Stimulated activated CD4-positive, alpha-beta T cell treated with anti-CD3 and anti-CD28 coated beads, Interleukin-1b, Interleukin-23, amount 100 ng/mL, for 48 hours (primary cell): ENCODE measurements at places on chromosomes 3 and 15.

DNA sequence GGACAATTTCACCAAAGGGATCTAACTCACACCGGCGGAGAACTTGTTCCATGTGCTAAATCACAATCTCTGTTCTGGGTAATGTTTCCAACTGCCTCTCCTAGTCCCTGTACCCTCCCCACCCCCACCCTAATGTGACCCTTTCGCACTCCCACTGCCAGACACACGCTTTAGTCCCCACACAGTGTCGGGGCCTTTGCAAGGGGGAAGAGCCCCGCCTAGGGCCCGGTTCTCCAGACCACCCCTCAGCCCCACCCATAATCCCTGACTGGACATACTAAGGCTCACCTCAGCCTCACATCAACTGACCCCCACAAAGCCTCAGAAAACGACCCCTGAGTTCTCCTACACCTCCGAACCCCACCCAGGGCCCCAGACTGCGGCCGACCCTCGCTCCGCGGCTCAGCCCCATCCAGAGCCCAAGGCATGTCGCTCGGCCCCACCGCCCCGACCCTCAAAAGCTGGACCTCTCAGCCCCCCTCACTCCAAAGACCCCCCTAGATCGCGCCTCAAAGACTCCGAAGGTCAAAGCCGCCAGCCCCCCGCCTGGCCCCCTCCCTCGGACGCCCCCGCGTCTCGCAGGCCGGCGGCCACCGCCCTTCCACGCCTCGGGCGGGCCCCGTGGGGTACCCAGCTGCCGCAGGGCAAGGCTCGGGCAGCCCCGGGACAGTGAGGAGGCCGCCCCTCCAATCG is 72.0 kb upstream of the MAP4 start:
- DNase-seq, result no peak

DNA sequence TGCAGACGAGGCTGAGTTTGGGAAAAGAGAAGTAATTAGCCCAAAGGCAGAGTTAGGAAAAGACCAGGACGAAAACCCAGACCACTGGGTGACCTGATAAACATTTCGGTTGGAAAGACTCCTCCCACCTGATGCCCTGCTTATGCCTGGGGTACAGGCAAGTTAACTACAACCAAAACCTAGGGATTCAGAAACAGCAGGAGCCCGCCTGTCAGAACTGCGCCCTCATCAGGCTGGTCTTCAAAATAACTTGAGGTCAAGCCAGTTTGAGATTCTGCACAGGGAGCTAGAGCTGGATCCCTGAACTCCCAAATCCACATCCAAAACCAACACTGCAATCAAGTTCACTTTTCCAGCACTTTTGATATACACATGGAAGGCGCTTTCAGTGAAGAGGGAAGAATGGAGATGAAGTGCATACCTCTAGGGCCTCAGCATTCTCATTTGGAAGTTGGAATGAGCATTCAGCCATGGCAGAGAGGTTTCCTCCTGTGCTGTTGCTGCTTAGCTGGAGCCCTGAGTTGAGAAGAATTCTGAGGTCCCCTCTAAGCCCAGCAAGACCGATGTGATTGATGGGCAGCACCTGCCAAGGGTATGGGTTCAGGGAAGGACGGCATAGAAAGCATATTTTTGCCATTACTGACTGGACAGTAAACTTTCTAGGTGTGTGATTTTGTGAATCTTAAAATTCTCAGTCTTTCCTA is 11.6 kb downstream of the TSEN2 start:
- DNase-seq, result no peak

DNA sequence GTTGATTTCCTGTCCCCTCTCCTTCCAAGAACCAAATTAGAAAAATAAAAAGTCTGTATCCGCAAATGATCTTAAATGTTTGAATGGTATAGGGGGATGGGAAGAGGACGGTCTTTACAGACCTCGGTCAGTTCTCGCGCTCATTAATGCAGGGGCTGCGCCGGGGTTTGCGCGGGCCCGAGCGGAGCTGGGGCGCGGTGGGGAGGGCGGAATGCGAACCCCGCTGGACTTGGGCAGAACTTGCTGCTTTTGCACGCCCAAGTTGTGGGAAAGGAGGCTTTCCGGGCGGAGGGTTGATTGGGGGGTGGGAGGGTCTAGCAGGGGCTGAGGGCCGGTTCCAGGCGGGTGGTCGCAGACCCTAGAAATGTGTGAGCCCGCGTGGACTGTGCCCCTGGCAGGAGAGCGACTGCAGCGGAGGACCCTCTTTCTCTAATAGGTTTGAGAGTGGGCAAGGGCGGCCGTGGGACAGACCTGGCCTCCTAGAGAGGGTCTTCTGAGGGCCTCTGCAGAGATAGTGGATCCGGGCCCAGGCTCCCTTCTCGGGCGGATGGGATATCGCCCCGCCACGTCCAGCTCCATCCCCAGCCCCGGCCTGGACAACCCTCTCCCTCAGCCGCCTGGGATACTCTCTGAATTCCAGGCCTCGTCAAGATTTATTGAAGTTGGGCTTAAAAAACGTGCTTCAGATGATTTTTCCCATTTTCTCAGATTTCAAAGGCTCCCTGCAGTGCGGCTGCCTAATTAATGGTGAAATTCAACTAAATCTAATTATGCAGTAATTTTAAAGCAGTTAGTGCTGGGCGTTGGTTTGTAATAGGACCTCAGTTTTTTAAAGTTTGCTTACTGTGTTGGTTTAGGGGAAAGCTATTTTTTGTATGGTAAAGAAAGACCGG is 11.3 kb downstream of the NR2F2 start:
- DNase-seq, result no peak

- DNase-seq, result no peak
Measured at GRCh38 chr3:107662586-107662985, 139.8 kb downstream of the BBX start.

GRCh38 chr15:70715840-70716485 is 47.4 kb downstream of the UACA start:
- DNase-seq, result no peak

DNA sequence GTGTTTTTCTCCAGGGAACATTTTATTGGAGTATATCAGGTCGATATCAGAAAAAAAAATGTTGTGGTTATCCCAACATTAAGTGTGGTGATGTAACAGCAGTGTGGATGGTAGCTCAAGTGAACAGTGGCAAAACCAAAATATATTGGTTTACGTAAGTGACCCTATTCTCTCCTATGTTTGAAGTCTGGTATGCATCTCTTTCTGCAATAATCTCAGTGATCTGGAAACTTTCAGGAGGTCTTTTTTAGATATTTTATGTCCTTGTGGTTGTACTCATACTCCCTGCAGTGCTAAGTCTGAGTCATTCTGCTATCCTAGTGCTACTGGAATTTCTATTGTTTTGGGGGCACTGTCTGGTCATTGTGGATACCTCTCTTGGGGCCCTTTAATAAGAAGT is 137.9 kb downstream of the SNRPN start:
- DNase-seq, result no peak

- DNase-seq, result peak; percentile 89
Measured at GRCh38 chr3:122793568-122794416, at the start of gene HSPBAP1. TSS of gene HSPBAP1 (minus strand) at chr3:122793831. CDS start at chr3:122793680, 151 bp downstream.

- no peak for DNase-seq
Measured at GRCh38 chr15:48409623-48410022, 78.4 kb downstream of the DUT start.

GRCh38 chr3:53211706-53212702 is 43.8 kb downstream of the TKT start:
- DNase-seq, result no peak

- no peak for DNase-seq
Measured at GRCh38 chr3:66392966-66393332, 107.9 kb downstream of the LRIG1 start.

DNA sequence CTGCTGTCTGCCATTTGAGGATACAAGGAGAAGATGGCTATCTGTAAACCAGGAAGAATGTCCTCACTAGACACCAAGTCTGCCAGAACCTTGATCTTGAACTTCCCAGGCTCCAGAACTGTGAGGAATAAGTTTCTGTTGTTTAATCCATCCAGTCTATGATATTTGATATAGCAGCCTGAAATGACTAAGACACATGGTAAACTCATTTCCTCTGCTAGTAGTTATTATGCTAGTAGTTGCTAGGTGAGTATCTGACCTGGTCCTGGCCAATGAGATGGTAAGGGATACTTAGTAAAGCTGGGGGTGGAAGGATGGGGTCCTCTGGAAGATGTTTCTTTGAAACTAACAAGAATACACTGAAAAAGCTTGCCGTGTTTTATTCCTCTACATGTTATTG is 280.7 kb upstream of the ARHGEF26 start:
- no peak for DNase-seq
